ENCODE measurements at places on chromosomes 1 and 21.

- no peak for DNase-seq
Observed at GRCh38 chr1:203302456-203302855, 2.9 kb upstream of the BTG2 start.

- no peak for DNase-seq
Observed at GRCh38 chr1:150259758-150260669, 2.4 kb downstream of the CA14 start.

DNA sequence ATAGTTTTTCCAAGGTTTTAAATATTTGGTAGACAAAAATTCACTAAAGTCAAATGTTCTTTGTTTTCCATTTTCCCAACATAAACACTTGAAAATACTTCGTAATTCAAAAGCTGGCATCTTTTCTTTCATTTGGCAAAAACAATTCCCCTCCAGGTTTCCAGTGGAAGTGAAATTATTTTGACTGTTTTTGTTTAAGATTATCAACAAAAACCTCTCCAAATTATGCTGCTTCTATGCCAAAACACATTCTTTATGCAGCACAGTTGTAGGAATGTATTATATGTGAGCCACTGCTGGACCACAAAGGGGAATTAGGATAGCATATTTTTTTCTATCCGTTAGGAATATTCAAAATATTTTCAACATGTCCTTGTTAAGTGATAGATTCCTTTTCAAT lies 44.1 kb downstream of the SLC5A9 start:
- no peak for DNase-seq

DNA sequence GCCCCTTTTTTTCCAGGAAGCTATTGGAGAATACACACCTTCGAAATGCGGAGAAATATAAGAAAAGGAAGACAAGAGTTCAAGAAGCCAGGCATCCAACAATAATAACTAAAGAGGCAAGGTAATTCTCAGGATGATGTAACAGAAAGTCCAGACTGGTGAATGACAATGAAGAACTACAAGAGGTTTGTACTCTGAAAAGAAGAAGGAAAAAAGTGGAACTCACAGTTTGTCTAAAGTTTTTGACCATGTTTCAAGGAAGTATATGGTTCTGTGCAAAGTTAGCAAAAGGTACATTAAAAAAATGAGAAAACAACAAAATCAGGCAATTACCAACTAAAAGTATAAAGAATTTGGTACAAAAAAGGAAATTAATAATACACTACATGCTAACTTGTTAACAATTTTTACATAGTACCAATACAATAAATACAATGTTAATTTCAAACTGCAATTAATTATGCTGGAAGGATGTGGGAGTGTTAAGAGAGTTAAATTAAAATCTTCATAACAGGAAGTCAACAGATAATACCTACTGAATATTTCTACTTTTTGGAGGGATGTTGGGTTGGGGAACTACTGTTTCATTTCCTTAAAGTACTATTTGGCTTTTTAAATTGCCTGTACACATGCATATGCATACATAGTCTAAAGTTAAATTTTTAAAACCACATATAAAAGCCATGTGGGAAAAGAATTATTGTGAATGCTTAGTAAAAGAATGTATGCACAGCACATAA lies 12.9 kb upstream of the CD55 start:
- no peak for DNase-seq

DNA sequence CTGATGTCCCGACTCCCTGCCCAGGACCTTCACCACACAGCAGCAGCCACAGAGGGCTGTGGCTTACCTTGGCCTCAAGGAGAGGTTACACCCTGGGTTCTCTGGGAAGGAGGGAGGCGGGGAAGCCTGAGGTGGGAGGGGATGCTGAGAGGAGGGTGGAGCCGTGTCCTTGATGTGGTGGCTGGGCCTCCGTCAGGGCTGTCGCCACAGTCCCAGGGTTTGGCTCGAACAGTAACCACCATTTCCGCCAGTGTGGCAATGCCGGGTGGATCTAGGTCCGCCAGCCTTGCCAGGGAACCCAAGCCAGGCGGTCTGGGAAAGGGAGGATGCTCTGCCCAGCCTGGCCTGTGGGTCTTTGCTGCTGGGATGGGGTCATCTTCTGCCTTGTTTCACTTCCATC lies 18.4 kb upstream of the CDCA8 start:
- DNase-seq, result peak; percentile 20

- DNase-seq, result no peak
Observed at GRCh38 chr1:117616356-117616755, 10.5 kb downstream of the TENT5C start.

- no peak for DNase-seq
Observed at GRCh38 chr1:1594602-1595260, 5.2 kb downstream of the FNDC10 start.

DNA sequence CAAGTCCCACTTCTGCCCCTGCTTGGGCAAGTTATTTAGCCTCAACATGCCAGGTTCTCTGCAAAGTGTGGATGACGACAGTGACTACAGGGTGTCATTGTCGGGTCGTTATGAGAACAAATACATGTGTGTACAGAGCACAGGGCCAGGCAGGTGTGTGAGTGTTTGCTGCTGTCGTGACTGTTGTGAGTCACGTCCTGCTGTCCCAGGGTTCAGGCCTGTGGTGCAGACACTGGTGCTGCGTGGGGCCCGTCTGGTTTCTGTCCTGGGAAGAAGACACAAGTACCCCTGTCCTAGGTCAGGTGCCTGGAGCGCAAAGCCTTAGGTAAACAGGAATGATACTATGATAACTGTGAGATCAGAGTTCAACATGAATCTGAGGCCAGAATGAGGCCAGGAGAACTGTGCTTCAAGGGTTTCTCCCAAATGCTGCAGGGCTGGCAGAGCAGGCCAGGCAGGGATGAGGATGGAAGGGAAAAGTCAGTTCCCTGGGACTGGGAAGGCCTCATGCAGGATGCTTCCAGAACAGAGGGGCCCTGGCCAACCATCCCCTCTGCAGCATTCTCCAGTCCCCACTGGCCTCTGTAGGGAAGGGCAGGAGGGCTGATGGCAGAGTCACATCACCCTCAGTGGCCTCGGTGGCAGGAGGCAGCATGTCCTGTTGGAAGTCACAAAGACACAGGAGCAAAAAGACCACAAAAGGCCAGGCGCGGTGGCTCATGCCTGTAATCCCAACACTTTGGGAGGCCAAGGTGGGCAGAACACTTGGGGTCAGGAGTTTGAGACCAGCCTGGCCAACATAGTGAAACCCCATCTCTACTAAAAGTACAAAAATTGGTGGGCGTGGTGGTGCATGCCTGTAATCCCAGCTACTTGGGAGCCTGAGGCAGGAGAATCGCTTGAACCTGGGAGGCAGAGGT lies 15.7 kb downstream of the GPR157 start:
- no peak for DNase-seq

- peak; percentile 14 for DNase-seq
Observed at GRCh38 chr1:69121723-69122122, 446.0 kb upstream of the LRRC7 start.

DNA sequence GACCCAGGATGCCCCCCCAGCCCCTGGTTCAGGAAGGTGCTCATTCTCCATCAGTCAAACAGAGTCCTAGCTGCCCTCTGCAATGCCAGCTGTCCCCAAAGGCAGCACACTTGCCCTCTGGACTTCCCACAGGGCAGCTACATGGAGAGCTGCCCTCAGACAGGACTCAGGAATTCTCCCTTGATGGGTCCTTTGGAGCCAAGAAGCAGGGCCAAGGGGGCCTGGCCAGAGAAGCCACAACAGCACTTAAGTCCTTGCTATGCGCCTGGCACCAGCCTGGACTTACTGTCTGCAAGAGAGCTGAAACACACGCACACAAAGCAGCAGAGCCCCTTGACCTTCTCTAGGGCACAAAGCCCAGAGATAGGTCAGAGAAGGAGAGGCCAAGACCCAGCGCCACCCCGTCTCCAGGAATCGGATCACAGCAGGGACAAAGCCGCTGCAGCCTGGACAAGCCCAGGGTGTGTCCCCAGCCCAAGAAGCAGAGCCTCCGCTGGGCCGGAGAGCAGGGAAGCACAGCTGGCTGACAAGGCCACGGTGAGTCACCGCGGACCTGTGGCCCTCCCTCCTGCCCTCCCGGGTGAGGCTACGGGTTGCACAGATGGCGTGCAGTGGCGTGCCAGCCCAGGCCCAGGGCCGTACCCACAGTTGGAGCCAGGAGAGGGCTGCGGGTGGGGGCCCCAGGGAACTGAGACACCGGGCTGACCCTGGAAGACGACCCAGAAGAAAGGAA lies 1.7 kb downstream of the WNT9A start:
- DNase-seq, result peak; percentile 77

- DNase-seq, result no peak
Observed at GRCh38 chr1:91805311-91805801, 80.6 kb downstream of the TGFBR3 start.

DNA sequence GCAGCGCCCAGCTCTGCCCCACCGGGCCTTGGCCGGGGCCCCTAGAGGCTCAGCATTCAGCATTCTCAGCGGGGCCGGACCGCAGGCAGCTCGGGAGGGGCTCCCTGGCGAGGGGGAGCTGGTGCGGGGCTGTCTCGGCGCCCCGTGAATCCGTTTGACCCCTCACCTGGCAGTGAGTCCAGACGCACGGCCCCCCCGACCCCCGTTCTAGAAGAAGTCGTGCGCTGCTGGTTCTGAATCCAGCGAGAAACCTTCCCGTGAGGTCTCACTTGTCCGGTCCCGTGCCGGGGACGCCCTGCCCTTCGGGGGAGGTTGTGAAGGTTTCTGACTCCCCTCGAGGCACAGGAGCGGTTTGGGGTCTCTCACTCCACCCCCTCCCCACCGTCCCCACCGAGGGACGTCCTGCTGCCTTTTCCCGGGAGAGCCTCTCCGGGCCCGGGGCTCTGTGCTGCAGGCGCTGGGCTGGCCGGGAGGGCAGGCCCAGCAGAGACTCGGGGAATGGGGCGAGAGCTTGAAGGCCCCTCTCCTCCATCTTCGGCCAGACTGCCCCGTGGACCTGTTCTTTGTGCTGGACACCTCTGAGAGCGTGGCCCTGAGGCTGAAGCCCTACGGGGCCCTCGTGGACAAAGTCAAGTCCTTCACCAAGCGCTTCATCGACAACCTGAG lies 655 bp downstream of the COL6A1 start:
- no peak for DNase-seq

DNA sequence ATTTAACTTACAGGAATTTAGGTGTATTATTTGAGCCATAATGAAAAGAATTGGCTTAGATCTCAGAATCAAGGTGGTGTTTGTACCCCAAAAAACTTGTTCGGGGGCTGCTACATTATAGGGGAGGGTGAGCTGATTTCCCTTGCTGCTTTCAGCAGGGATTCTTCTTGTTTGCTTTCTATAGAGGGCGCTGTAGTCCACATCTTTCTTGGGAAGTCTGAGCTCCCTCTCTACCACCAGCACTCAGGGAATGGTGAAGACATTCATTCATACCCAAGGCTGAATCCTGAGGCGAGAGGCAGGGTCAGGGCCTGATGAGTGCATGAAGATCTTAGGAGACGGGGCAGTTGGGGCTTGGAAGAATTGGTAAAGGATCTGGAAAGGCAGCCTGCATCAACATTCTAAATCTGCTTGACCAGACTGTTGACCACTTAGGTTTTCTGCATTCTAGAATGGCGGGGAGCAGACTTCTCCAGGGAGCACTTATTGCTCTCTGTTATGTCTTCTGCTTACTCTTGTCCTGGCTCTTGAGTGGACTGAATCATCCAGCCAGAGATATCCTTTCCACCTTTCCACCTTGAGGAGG lies 18.9 kb downstream of the SPATA46 start:
- peak; percentile 33 for DNase-seq

GRCh38 chr1:217027403-217028080 lies 304.3 kb upstream of the ESRRG start:
- DNase-seq, result no peak

GRCh38 chr21:44199448-44199847 lies 41.3 kb downstream of the ICOSLG start:
- DNase-seq, result no peak

DNA sequence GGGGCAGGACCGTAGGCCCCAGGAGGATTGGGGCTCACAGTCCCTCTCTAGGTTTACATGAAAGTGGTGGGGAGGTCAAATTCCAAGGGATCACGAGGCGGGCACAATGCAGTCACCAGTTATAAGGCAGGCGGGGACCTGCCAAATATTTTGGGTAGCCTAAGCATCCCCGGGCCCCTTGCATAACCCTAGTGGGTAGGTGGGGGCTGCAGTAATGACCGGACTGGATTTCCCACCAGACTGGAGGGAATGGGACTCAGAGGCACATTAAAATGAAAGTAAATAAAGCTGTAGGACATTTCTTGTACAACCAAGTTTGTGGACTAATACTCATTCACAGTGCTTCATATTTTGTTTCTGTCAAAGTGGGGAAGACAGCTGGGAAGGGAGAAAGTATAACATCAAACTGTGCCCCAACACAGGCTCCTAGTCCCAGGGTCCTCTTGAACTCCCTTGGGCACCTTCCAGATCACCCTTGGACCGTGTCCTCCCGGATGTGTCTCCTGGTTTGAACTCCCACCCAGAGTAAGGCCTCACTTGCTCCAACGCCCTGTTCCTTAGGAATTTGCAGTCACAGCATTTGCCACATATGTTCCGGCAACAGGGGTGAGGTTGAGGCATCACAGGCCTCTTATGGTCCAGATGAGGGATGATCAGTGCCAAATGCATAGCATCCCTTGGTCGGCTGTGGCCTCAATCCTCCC lies 28.4 kb upstream of the KIAA0040 start:
- no peak for DNase-seq

DNA sequence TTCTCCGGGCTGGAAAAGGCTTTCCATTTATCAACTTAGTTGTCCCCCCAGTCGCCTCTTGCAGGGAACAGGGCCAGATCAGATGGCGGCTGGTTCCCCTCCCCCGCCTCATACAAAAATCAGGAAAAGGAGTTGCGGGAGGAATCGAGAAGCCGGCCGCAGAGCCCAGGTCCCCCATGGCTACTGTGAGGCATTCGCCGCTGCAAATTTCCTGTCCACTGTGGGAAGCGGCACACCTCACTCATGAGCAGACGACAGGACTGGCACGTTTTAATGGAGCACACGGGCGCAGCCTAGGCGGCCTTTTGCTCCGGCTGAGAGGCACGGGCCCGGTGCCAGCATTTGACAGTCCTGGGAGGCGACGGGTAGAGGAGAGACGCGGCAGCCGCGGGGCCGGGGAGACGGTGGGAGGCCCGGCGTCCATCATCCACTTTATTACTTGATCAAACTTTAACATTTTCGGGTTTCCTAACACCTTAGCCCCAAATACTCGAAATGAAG lies 1.1 kb downstream of the GNG4 start:
- no peak for DNase-seq

GRCh38 chr1:44467566-44467965 lies 62.5 kb downstream of the RNF220 start:
- no peak for DNase-seq

DNA sequence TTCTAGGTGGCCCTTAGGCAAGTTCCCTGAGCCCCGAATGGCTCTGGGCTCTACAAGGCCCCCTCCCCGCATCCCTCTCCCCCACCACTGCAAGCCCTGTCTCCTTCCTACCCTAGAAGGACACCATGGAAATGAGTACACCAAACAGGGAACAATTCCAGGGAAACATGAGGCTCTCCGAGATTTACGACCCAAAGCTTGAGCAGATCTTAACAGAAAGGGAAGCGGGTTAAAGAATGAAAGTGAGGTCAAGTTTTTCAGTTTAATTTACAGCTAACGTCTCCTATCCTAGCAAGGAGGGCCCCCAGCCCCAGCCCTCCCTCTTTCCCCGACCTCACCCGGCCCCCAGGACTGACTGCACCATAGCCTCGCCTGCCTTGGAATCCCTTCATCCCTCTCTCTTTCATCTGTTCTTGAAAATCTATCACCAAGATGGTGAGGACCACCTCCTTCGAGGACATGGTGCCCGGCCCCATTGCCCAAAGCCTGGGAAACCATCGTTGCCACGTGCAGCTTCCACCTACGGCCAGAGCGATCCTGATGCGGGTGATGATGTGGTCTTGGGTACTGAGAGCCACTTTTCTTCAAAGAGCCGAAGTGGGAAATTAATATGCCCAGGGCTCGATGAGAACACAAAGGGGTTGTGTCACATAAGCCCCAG lies 30.5 kb downstream of the SIM2 start:
- DNase-seq, result no peak
